Esophagus muscularis mucosa (tissue), 4 donors: ENCODE measurements at places on chromosomes 3 and 15. TPM values are rescaled to one million over a fixed set of nuclear protein-coding genes. Genes with fewer than 3 reads are reported as not detected.

GRCh38 chr3:100871306-100871705, 121.9 kb downstream of the ABI3BP start:
- no peak overlapping the region for H3K4me3 ChIP-seq
- no peak overlapping the region for H3K27ac ChIP-seq
- no peaks in the 10 kb centered on the region for H3K27me3 ChIP-seq

GRCh38 chr3:51702156-51702555, 4.7 kb upstream of the GRM2 start:
- H3K4me1 ChIP-seq, result peaks cover 10% of the 10 kb centered on the region
- no peaks in the 10 kb centered on the region for H3K27me3 ChIP-seq
- H3K4me3 ChIP-seq, result no peak overlapping the region
- DNase-seq, result no peak
- no peak overlapping the region for H3K27ac ChIP-seq

- no peaks in the 10 kb centered on the region for H3K36me3 ChIP-seq
- peak overlapping the region; percentile 78 for H3K27ac ChIP-seq
- no peak for DNase-seq
- H3K27me3 ChIP-seq, result no peaks in the 10 kb centered on the region
- peaks cover 31% of the 10 kb centered on the region for H3K4me1 ChIP-seq
- no peak overlapping the region for H3K4me3 ChIP-seq
These were observed 452.1 kb upstream of the KCNMB2 start for GRCh38 chr3:178083906-178084866.

DNA sequence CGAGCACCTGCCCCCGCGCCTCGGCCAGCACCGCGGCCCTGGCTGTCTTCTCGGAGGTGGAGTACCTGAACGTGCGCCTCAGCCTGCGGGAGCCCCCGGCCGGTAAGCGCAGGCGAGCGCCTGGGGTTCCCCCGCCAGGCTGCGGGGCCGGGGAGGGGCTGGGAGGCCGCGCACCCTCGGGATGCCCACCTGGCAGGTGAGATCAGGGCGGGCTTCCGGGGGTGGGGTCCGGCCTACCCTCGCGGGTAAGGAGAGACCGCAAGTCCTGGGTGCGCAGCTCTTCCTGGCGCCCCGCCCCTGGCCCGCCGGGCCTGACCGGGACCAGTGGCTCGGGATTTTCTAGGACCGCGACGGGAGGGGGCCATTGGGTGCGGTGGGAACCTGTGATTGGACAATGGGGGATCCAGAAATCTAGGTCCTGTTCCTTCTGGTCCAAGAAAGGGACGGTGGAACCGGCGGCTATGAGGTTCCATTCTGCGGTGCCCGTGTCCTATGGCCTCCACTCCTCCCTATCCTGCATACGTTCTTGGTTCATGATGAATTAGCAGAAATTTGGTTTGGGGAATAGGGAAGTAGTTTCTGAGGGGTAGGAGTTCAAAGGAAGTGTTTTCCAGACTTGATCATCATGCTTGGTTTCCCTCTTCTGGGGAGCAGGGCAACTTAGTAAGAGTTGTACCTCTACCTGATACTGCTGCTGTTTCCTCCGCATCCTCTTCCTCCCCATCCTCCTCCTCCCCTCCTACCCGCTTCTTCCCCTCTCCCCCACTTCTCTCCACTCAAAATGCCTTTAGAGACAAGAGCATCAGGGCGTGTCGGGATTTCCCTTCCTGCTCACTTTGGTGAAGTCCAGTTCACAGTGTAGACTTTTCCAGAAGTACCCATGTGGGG, 808 bp downstream of the ARRDC4 start:
- H3K4me1 ChIP-seq, result peaks cover 53% of the 10 kb centered on the region
- peak overlapping the region; percentile 93 for H3K4me3 ChIP-seq
- H3K36me3 ChIP-seq, result peaks cover 8% of the 10 kb centered on the region
- peak overlapping the region; percentile 93 for H3K27ac ChIP-seq

DNA sequence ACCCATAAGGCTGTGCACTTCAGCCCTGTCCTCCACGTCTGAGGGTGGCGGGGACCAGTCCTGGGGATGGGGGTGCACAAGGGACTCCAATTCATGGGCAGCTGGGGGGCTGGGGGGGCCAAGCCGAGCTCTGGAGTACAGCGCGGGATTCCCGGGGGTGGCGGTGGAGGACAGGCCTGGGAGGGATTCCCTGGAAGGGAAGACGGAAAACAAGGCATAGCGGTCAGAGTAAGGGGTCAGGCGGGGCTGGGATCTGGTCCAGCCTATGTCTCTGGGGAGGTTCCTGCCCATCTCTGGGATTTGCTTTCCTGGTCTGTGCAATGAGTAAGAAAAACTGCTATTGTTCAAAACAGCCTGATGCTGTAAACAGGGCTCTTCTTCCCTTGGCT, 8.1 kb upstream of the IGDCC3 start:
- H3K27me3 ChIP-seq, result no peaks in the 10 kb centered on the region
- H3K36me3 ChIP-seq, result no peaks in the 10 kb centered on the region
- H3K4me1 ChIP-seq, result peaks cover 24% of the 10 kb centered on the region
- DNase-seq, result no peak

- no peaks in the 10 kb centered on the region for H3K4me1 ChIP-seq
- no peaks in the 10 kb centered on the region for H3K27me3 ChIP-seq
These were observed 10.4 kb downstream of the SLC12A8 start for GRCh38 chr3:125202197-125202596.

- no peaks in the 10 kb centered on the region for H3K27me3 ChIP-seq
- no peak for DNase-seq
- no peaks in the 10 kb centered on the region for H3K4me1 ChIP-seq
- H3K36me3 ChIP-seq, result no peaks in the 10 kb centered on the region
- H3K4me3 ChIP-seq, result no peak overlapping the region
These were observed 1.3 kb upstream of the ARL14 start for GRCh38 chr3:160675566-160676124.

GRCh38 chr3:130979117-130979516, 47.5 kb downstream of the ASTE1 start:
- H3K4me1 ChIP-seq, result no peaks in the 10 kb centered on the region
- no peaks in the 10 kb centered on the region for H3K27me3 ChIP-seq
- no peak overlapping the region for H3K27ac ChIP-seq
- H3K36me3 ChIP-seq, result peaks cover 24% of the 10 kb centered on the region
- no peak overlapping the region for H3K4me3 ChIP-seq
- DNase-seq, result no peak

DNA sequence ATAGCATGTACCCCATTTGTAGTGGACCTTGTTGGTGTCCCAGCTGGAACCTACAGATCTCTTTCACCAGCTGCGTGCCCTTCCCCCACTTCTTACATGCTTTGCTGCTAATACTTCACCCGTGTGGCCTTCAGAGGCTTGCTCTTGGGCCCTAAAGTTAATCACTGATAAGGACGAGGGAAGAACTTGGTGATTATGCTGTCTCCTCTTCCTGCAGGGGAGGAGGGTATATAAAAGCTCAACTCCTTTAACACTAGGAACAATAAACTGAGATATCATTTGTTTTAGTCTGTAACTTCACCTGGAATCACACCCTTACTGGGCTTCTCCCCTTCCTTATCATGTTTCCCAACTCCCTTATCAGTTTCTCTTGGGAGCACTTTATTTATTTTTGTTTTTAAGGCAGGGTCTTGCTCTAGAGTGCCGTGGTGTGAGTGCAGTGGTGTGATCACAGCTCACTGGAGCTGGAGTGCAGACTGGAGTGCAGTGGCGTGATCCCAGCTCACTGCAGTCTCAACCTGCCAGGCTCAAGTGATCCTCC, 43.2 kb upstream of the PIK3R4 start:
- H3K27ac ChIP-seq, result no peak overlapping the region
- H3K36me3 ChIP-seq, result no peaks in the 10 kb centered on the region
- H3K4me1 ChIP-seq, result no peaks in the 10 kb centered on the region

DNA sequence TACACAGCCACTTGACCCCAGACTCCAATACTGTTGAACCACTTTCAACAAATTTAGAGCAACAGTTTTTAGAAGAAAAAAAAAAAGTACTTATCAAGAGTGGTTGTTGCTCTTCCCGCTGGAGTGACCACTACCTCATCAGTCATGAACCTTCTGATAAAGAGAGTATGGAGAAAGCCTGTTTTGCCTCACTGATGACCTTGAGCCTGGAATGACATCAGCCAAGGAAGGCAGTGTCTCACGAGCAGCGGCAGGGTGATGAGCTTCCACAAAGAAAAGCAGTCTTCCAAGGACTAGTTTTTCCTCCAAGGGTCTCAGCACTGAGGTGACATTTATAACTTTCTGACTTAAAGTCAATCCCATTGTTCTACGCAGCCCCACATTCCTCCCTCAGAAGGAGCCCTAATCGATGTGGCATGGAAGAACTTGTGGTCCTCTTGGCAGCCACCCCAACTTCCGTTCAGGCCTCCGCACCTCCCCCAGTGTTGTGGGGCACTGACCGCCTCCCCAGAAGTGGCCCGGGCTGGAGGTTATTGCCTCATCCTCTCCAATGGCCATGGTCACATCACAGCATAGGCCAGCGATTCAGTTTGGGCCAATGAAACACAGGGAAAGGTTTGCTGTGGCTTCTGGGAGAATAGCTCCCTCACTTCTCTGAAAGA, 1.8 kb upstream of the CYP11A1 start:
- no peak for DNase-seq
- H3K4me3 ChIP-seq, result no peak overlapping the region
- peaks cover 22% of the 10 kb centered on the region for H3K27me3 ChIP-seq
- H3K27ac ChIP-seq, result no peak overlapping the region
- H3K36me3 ChIP-seq, result no peaks in the 10 kb centered on the region

- no peaks in the 10 kb centered on the region for H3K36me3 ChIP-seq
- no peaks in the 10 kb centered on the region for H3K4me1 ChIP-seq
- no peak for DNase-seq
These were observed 131.5 kb upstream of the KCNH8 start for GRCh38 chr3:19016851-19017250.

- peaks cover 22% of the 10 kb centered on the region for H3K4me1 ChIP-seq
- no peaks in the 10 kb centered on the region for H3K36me3 ChIP-seq
- H3K27ac ChIP-seq, result no peak within 1 kb of the TSS
- H3K4me3 ChIP-seq, result peak within 1 kb of the TSS; percentile 61
- DNase-seq, result no peak
- peaks cover 13% of the 10 kb centered on the region for H3K27me3 ChIP-seq
These were observed at the start of gene ROBO2 for GRCh38 chr3:77039606-77040171. ROBO2 (plus strand) TSS chr3:77040099; CDS start chr3:77040786, 687 bp downstream.

GRCh38 chr15:40536501-40536900, 28.3 kb downstream of the CCDC32 start:
- no peaks in the 10 kb centered on the region for H3K27me3 ChIP-seq
- H3K36me3 ChIP-seq, result no peaks in the 10 kb centered on the region
- H3K27ac ChIP-seq, result no peak overlapping the region
- H3K4me3 ChIP-seq, result no peak overlapping the region

DNA sequence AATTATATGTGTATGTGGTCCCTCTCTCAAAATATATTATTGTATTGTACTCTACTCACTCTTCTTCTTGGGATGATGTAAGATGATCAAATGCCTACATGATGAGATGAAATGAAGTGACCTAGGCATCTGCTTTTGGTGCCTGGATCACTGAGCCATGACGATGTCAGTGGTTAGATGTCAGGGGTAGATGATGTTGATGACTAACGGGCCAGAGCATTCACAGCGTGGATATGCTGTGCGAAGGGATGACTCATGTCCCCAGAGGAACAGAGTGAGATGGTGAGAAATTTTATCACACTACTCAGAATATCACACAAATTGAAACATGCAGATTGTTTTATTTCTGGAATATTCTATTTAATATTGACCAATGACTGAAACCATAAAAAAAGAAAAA, 233.9 kb upstream of the CADM2 start:
- no peaks in the 10 kb centered on the region for H3K36me3 ChIP-seq
- H3K27me3 ChIP-seq, result no peaks in the 10 kb centered on the region
- no peak for DNase-seq

GPR62 gene
- 0.17 TPM for total RNA-seq

CYP8B1 gene
- total RNA-seq, result not detected

CLDN18 gene
- total RNA-seq, result under 0.01 TPM

CLRN1 gene
- total RNA-seq, result not detected

MUSTN1 gene
- 17.7 TPM for total RNA-seq

ARPP21 gene
- 0.33 TPM for total RNA-seq

CHRNB4 gene
- total RNA-seq, result not detected

PIGZ gene
- 18.2 TPM for total RNA-seq

BBX gene
- 78.9 TPM for total RNA-seq

WDR72 gene
- not detected for total RNA-seq
